COLO829 (cell line): ENCODE measurements at places on chromosomes 5 and 9.
A peak's percentile ranks its signal among the peaks of the same experiment; 100 is the strongest.

DNA sequence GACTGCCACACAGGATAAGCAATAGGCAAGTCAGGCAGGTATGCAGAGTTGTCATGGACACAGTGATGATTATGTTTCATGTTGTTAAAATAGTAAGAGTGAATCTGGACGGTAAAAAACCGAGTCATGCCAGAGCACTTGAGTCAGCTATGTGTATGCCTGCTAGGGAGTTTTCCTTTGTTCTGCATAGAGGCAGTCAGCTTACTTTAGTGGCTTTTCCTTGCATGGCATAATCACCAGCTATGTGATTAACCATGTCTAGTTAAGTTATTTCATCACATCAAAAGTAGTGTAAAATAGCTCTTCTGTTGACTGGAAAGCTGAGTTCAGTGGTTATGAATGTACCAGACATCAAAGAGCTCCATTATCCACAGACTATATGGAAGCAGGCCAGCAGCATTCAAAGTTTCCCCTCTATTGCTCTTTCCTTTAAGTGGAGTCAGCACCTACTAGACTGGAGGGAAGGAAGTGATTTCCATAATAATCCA is 989.8 kb downstream of the TLE1 start:
- DNase-seq = peak; percentile 94

- no peak for DNase-seq
Measured at GRCh38 chr9:98882569-98882923, 61.2 kb upstream of the COL15A1 start.

- DNase-seq = peak; percentile 56
Measured at GRCh38 chr9:33687779-33688178, 107.6 kb upstream of the PRSS3 start.

GRCh38 chr9:27204578-27204977 is 92.4 kb downstream of the EQTN start:
- DNase-seq = peak; percentile 25

DNA sequence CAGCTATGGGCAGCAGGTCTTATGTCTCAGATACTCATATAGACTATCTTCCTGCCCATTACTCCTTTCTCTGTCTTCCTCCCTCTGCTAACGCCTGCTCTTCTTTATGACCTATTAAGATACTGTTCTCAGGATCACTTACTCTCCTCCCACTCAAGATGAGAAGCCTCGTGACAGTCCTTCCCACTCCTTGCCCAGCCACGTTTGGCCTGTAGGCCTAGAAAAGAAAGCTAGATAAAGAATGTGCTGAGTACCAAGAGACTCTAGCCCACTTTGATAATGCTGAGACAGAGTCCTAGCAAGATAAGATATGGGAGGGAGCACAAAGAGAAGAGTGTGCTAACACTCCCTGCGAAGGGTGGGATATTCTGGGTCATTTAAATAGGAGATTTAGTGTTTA is 6.8 kb upstream of the DENND4C start:
- no peak for DNase-seq

DNA sequence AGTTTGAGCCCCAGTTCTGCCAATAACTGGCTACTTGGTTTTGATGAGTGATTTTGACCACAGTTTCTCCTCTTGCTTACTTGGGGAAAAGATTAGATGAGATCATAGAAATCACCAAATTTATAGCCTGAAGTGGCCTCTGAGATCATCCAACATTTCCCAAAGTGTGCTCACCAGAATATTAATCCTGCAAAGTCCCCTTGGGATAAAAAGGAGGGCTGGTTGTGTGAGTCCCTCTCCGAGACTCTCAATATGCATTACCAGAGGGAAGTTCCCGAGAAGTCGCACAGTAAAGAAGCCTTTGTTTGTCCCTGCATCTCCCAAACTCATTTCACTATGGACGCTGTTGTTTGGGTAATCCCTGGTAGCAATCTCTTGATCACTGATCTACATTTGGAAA is 88.4 kb upstream of the ADRA1B start:
- DNase-seq = peak; percentile 44
